ENCODE measurements at places on chromosomes 2 and 18.

- no peak for DNase-seq
These were observed 13.2 kb downstream of the RALBP1 start for GRCh38 chr18:9488538-9488937.

DNA sequence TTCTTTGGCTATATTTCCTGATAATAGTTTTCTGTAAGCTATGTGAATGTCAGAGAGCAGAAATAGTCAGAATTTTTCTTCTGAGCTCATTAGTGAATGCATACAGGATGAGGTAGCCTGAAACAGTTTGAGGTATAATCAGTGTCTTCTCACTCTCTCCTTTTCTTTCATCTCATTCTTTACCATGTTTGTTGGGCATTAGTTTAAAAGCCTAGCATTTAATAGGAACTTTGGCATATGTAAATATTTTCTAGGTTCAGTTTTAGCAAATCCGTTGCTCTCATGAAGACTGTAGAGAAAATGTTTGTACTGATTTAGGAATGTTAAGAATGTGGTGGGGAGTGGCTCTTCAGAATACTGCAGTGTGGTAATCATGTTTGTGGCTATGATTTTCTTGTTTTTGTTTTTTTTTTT is 119.4 kb downstream of the PARD3B start:
- no peak for DNase-seq

DNA sequence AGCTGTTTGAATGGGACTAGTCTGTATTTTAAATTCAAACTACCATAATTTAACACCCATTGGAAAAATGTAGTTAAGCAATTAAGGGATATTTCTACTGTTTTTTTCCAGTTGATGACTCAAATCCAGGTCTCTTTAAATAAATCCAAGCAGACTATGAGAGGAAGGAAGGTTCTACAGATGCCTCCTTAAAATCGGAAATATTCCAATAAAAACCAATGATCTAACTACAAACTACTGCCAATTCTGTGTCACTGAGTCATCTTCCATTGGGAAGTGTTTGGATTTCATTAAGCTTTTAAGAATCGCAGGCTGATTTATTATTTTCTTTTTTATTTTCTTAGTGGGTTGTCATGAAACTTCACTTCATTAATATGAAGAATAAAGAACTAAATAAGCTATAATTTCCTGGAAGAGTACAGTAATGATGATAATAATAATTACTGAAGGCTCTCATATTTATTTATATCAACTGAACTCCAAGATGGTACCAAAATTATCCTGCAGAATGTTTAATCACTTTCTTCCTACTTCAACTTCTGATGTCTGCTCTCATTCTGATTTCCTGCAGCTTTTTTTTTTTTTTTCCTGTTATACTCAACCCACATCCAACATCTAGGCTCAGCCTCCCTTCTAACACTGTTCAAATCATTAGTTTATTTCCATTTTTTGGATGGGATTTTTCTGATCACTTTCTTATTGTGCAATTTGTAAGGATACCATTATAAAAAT is 166.3 kb upstream of the FN1 start:
- DNase-seq = no peak

DNA sequence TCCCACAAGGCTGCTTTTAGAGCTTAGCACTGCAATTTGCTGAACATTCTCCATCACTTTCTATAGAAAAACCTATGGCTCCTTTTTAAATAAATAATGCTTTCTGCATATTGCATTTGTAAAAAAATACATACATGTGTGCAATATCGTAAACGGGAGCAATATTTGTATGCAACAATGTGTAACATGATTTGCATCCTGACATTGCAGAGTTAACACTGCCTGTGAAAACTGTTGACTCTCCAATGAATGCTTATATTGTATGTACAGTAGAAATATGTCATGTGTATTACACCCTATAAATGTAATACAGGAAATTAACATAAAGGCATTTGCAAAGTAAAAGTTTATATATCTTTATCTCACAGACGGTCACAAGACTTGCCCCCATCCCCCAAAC is 135.0 kb upstream of the PIEZO2 start:
- DNase-seq = no peak

DNA sequence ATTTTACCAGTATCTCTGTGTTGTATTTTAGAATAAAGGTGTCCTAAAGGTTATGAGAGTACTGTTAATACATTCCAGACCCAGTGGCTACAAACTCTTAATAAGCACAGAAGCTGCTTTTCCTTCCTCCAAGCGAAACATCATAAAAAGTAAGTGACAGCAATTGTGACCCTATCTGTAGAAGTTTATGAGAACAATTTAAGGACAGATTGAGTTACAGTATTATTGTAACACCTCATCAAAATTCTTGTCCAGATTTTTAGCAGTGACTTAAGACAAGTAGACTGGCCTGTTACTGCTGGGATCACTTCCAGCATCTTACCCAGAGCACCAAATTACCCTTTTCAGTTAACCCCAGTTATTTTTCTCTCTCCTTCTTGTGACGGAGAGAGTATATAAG is 154.6 kb downstream of the ERBB4 start:
- DNase-seq = no peak

DNA sequence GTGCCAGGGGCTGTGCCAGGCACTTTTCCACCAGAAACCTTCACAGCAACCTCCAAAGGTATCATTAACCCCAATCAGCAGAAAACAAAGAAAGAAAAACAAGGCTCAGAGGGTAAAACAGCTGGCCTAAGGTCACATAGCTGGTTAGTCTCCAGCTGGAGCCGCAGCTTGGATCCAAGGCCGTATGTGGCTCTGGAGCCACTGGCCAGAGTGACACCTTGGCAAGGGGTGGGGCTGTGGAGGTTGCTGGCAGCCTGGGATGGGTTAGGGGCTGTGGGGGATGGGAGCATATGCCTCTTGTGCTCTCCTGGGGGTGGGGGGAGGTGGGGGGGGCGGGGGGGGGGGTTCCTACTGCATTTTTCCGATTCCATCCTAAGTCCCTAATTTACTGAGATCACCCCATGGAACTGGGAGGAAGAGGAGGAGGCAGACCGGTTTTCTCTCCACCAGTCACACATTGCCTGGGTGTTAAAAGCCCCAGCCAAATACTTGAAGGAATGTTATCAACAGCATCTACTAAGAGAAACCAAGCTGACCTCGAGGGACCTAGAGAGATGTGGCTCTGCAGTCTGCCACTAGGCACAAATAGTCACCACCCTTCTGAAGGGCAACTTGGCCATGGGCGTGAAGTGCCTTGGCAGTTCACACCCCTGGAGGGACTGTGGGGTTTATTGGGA is 8.0 kb downstream of the HAAO start:
- no peak for DNase-seq

DNA sequence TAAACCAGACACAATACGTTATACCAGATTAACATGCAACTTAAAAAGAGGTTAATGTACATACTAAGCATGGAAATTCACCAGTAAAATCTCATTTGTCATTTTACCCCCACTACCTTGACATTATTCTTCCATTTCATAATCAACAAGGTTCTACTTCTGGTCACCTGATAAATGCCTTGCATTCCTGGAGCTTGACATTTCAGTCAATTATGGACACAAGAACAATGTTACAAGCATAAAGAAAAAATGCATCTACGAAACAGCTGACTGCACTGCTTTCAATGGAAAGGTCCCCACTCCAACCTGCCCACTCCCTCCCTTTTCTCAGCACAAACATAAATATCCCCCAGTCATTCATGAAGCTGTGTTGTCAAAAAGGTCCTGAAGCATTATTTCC is 31.4 kb downstream of the ARL5A start:
- DNase-seq = no peak

DNA sequence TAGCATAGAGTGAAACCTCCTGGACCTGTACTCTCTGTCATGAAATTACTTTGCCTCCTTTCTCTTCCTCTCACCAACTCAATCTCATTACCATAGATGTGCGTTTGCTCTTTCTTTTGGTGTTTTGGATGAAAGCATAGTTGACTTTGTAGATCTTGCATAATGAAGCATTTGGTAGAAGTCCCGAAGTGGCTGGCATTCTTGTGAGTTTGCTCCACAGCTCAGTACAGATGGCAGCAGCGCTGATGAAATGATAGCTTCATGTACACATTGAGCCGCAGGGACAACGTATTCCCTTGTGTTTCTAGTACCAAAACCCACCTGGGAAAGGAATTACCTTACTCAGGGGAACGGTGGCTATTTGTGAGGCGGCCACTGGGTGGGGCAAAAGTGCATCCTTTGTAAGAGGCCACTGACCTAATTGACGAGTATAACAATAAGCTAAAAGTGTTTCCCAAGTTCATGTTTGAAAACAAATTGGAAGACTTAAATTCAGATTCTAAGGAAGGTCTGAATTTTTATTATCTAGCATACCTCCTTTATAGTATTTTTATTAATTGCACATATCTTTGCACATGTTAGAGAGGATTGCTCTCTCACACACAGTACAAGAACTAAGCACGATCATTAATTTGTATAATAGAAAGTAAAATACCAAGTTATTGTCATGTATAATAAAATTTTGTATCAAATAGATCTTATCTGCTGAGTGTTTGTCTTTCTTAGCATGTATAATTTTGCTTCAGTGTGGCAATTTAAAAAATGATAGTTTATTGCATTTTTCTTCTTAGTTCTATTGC is 25.4 kb upstream of the CDH7 start:
- DNase-seq = peak; percentile 28

DNA sequence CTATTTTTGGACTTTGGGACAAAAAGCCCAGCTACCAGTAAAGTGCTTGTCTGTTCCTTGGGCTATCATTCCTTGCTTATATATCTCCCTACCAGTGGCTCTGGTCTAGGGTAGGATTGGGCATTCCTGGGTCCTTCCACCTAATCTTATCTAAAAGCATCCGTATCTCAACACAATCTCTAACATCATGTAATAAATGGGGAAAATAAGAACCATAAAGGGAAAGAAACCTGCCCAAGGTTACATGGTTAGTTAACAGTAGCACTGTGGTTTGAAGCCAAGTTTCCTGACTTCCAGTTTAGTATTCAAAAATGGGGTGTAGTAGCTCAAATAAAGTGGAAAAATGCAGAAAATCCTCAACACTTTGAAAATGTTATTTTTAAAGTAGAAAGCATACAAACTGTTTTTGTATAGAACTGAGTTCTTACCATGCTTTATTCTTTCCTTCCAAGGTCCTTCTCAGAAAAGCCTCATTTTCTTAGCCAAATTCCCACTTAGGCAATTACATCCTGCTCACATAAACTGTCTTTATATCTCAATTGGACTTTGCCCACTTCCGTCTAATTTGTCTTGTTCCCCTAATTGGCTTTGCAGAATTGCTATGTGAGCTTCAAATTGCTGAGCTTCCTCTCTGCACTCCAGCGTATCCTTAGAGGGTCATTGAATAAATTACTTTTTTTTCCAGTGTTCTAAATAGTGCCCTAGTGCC is 273.1 kb upstream of the UBE2E3 start:
- no peak for DNase-seq

DNA sequence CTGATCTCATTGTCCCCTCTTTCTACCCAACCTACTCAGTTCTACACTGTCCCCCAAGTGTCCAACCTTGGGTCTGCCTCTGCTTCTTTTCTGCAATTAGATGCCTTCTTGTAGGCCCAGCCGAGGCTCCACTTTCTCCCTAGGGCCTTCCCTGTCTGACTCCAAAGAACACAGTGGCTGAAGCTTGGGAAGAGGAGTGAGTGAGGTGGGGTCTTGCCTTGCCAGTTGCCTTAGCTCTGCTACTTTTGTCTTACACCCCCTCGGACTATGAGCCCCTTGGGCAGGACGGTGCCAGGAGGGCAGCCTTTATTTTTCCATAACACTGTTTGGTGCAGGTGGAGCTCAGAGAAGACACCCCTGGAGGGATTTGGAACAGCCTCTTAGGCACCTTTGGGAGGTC is 345.1 kb downstream of the CYP26B1 start:
- DNase-seq = no peak

DNA sequence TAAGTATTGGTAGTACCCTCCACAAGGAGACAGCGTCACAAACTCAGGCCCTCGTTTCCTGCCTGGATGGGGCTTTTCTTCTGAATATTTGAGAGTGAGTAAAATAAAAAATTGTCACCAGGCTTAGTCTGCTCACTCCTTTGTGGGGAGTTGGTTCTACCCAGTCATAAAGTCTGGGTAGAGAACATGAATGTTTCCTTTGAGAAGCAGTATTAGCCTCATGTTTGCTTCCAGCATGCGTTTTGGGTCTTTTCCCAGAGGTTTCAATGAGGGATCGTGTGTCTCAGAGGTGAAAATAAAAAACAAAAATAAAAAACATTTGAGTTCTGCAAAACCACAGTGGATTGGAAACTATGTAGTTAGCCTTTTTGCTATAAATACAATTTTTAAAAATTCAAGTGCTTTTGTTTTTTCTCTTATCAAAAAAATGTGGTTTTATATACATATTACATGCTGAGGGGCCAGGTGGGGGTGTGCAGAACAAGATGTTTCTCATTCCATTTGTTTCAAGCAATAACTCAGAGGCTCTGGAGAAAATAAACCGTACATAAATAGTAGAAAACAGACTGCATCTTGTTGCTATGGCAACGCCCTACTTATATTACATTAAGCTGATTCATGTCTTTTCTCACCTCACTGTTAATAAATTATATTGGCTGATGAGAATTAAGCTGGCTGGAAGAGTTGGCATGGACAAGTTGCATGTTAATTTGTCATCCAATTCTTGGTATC is 225.4 kb upstream of the FBXO11 start:
- DNase-seq = no peak

DNA sequence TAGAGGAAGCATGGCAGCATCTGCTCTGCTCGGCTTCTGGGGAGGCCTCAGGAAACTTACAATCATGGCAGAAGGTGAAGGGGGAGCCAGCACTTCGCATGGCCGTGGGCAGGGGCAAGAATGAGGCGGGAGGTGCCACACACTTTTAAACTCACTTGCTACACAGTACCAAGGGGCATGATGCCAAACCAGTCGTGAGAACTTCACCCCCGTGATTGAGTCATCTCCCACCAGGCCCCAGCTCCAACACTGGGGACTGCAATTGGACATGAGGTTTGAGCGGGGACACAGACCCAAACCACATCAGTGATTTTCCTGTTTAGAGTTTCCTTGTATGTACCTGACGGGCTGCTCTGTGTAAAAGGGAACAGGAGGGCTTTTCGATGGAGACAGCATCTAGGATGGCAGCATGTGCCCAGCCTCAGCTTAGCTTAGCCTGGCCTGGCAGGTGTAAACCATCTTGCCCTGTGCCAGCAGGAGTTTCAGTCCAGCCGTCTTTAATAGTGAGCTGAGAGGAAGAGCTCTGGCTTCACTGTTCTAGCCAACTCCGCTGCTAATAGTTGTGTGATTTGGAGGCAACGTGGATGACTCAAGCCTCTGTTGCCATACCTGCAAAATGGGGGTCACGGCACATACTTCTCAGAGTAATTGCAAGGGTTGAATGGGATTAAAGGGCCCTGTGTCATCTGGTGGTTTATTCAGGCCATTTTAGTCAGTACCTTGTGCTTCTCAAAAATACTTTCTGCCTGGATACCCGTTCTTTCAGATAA is 101.8 kb downstream of the ASAP2 start:
- no peak for DNase-seq

- no peak for DNase-seq
These were observed 135.9 kb downstream of the UBE2E3 start for GRCh38 chr2:181116261-181116660.

DNA sequence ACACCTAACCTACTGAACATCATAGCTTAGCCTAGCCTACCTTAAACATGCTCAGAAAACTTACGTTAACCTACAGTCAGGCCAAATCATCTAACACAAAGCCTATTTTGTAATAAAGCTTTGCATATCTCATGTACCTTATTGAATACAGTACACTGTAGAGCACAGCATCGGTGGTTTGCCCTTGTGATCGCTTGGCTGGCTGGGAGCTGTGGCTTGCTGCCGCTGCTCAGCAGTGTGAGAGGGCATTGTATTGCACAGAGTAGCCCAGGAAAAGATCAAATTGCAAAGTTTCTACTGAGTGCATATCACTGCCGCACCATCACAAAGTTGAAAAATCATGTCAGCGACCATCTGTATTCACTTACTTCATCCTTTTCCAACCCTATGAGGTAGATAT is 62.3 kb upstream of the NCK2 start:
- DNase-seq = no peak

GRCh38 chr2:16612490-16612889 is 53.1 kb downstream of the CYRIA start:
- no peak for DNase-seq

Data from left ventricle myocardium superior (tissue), 1 donor.